ENCODE measurements at places on chromosomes 3 and 15.

DNA sequence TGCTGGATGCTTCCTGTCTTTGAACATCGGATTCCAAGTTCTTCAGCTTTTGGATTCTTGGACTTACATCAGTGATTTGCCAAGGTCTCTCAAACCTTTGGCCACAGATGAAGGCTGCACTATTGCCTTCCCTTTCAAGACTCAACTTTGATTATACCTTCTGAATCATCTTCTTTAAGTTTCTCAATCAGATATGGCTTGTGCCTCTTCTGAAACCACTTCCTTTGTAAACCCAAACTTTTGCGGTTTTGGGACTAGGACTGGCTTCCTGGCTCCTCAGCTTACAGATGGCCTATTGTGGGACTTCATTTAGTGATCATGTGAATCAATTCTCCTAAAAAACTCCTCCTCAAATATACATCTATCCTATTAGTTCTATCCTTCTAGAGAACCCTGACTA lies 47.1 kb upstream of the CADPS start:
- DNase-seq, result no peak

GRCh38 chr15:64185146-64185911 lies 22.5 kb upstream of the PPIB start:
- DNase-seq, result no peak

GRCh38 chr3:42095540-42095939 lies 4.4 kb downstream of the TRAK1 start:
- no peak for DNase-seq

DNA sequence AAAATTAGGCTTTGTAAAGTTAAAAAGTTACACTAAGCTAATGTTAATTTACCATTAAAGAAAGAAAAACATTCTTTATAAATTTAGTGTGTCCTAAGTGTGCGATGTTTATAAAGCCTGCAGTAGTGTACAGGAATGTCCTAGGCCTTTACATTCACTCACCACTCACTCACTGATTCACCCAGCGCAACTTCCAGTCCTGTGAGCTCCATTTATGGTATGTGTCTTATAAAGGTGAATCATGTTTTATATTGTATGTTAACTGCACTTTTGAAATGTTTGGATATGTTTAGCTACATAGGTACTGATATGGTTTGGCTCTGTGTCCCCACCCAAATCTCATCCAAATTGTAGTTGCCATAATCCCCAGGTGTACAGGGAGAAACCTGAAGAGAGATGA lies 549.7 kb upstream of the EPHA6 start:
- no peak for DNase-seq

GRCh38 chr3:52181543-52181942 lies 16.4 kb upstream of the ALAS1 start:
- no peak for DNase-seq

GRCh38 chr3:557972-558371 lies 361.4 kb downstream of the CHL1 start:
- DNase-seq, result no peak

DNA sequence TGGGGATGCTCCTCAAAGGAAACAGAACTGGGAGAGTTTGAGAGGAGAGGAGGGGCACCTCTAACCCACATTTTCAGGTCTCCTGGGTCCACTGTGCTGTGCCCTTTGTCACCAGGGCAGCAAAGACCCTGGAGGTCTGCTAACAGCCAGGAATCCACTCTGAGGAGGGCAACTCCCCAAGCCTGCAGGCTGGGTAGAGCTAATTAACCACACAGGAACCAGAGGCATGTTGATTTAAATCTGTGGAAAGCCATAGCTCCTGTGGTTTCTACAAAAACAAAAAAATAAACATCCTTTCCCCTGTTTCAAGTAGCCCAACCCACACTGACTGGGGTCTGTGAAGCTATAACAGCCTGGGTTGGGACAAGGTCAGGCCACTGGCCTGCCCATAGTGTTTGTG lies 2.2 kb upstream of the BSN start:
- no peak for DNase-seq

- no peak for DNase-seq
Observed at GRCh38 chr3:143806038-143806437, 42.2 kb downstream of the SLC9A9 start.

DNA sequence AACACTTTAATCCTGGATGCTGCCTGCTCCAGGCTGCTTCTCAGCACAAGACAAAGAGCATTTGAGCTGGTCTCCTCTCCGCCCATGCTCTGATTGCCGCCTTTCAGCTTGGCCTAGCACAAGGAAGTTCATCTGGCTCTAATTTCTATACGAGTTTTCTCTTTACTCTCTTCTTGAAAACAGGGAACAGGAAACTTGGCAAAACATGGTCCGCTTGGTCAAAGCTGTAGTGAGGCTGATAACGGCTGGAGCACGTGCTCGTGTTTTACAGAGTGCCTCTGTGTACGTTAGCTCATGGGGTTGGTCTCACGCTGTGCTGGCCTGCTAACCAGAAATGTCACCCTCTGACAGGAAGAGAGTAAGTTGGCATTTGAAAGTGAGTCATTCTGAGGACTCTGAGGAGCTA lies 19.2 kb downstream of the RARRES1 start:
- no peak for DNase-seq

- no peak for DNase-seq
Observed at GRCh38 chr3:49397470-49397869, 14.3 kb downstream of the RHOA start.

DNA sequence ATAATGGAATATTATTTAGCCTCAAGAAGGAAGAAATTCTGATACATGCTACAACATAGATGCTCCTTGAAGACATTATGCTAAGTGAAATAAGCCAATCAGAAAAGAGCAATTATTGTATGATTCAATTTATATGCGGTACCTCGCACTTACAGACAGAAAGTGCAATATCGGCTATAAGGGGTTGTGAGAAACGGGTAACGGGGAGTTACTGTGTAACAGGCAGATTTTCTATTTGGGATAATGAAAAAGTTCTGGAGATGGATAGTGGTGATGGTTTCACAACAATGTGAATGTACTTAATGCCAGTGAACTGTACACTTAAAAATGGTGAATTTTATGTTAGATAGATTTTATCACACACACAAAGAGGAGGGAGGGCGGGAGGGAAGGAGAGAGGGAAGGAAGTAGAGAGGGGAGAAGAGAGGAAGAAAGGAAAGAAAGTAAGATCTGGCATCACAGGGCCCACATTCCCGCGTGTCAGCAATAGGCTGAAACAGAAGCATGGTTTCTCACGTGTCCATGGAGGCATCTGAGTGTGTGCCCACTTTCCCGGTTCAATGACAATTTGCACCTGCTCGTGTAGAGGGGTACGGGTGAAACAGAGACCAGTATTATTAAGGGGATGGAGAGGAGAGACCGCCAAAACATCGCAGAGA lies 700 bp upstream of the BLM start:
- no peak for DNase-seq

- no peak for DNase-seq
Observed at GRCh38 chr3:15113471-15113870, 14.5 kb upstream of the RBSN start.

DNA sequence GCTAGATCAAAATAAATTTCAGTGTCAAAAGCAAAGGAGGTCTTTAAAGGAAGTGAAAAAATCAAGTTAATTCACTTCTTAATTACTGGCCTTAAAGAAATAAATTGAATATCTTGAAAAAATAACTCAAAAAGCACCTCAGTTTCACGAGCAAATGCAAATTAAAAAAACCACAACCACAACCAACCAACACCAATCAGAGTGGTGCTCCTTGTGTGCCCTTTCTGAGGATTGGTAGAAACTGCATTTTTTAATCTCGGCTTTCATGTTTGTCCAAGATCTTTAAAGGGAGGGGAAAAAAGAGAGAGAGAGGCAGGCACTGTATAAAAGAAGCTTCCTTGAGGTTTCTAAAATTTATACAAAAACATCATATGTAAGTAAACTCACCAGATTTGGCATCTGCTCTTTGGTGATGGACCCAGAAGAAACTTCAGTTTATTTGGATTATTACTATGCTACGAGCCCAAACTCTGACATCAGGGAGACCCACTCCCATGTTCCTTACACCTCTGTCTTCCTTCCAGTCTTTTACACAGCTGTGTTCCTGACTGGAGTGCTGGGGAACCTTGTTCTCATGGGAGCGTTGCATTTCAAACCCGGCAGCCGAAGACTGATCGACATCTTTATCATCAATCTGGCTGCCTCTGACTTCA lies at the start of gene GPR15:
TSS of gene GPR15 (plus strand) at position 357 of the 653 bp plus-strand sequence. CDS start at position 413, 56 bp downstream.
- DNase-seq, result no peak

DNA sequence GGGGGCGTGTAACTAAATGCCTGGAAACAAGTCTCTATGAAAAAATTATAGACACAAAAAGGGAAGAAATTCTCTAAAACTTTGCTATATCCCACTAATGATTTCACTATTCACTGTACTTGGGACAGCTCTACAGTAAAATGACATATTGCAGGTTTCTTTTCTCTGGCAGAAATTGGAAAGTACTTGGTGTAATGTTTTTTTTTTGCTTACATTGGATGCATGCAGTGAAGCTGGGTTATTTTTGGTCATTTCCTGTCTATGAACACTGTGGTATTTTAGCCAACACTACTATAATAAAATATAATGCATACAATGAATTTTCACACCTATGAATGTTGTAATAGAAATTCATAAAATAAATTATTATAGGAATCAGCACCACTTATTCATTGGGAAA lies 109.7 kb downstream of the LRRC49 start:
- no peak for DNase-seq

DNA sequence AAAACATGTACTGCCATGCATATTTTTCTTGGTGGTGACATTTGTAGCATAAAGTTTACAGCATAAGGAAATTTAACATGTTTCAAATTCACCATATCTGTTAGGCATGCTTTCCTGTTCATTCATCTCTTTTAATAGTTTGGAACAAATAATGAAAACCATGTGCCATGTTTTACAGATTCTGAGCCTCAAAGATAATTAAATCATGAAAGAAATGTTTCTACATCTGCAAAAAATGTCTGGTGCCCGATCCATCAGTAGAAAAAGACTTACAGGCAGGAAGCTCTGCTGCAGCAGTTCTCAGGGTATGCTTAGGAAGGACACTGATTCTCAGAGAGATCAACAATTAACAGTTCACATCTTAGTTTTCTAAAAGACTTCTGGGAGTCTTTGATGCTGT lies 316.2 kb downstream of the IL5RA start:
- no peak for DNase-seq

- DNase-seq, result no peak
Observed at GRCh38 chr3:73508330-73508954, 116.3 kb downstream of the PDZRN3 start.

- DNase-seq, result no peak
Observed at GRCh38 chr3:16236856-16237393, 27.8 kb downstream of the DPH3 start.

- DNase-seq, result no peak
Observed at GRCh38 chr15:66883284-66883911, 181.4 kb downstream of the SMAD6 start.

DNA sequence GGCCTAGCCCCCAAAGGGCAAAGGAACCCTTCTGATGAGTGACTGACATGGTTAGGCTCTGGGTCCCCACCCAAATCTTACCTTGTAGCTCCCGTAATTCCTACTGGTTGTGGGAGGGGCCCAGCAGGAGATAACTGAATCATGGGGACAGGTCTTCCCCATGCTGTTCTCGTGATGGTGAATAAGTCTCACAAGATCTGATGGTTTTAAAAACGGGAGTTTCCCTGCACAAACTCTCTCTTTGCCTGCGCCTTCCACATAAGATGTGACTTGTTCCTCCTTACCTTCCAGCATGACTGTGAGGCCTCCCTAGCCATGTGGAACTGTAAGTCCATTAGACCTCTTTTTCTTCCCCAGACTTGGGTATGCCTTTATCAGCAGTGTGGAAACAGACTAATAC lies 16.9 kb downstream of the TKT start:
- DNase-seq, result no peak

- no peak for DNase-seq
Observed at GRCh38 chr3:183489455-183490210, 61.2 kb upstream of the MCF2L2 start.

DNA sequence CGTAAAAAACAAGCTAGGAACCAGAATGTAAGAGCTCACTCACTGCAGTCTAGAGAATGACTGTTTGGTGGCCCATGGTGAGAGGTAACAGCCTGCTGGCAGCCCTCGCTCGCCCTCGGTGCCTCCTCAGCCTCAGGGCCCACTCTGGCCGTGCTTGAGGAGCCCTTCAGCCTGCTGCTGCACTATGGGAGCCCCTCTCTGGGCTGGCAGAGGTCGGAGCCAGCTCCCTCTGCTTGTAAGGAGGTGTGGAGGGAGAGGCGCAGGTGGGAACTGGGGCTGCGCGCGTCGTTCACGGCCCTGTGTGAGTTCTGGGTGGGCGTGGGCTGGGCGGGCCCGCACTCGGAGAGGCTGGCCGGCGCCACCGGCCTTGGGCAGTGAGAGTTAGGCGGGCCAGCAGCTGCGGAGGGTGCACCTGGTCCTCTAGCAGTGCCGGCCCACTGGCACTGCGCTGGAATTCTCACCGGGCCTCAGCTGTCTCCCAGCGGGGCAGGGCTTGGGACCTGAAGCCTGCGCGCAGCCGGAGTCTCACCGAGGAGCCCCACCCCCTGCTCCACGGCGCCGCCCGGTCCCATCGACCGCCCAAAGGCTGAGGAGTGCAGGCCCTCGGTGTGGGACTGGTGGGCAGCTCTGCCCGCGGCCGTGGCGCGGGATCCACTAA lies 420.6 kb downstream of the RBMS3 start:
- DNase-seq, result no peak

- no peak for DNase-seq
Observed at GRCh38 chr15:91866971-91867372, 13.5 kb downstream of the SLCO3A1 start.

DNA sequence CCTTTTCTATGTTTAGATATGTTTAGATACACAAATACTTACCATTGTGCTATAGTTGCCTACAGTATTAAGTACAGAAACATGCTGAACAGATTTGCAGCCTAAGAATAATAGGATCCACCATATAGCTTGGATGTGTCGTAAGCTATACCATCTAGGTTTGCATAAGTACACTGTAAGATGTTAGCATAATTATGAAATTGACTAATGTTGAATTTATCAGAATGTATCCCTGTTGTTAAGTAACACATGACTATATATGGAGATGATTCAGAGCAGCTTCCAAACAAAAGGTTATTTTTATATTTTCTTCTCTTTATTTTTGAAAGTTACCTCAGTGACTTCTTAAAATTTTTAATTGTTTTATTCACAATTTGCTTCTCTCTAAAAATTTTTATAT lies 2.4 kb downstream of the SLC28A2 start:
- no peak for DNase-seq

GRCh38 chr15:39510001-39510701 lies 70.7 kb upstream of the THBS1 start:
- no peak for DNase-seq

GRCh38 chr3:48595075-48595525 lies at the start of gene COL7A1:
COL7A1 (minus strand) TSS chr3:48595329; CDS start chr3:48595159, 170 bp downstream.
- no peak for DNase-seq

DNA sequence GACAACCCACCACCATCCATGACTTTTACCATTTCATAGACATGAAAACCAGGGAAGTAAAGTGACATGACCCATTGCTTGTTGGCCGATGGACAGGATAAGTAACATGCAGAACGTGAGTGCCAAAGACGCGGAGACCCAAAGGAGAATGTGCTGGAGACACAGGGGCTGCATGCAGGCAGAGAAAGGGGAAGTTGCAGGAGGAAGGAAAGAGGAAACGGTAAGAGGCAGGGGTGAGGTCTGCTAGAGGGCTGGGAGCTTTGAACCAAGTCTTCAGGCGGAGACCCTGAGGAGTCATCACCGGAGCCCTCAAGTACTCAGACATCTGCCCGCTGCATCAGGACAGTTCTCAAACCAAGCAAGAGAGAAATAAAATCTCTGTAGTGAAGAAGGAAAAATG lies 34.9 kb downstream of the MAGEF1 start:
- no peak for DNase-seq
